ENCODE measurements at places on chromosomes 13 and 19. TPM values are rescaled to one million over a fixed set of nuclear protein-coding genes. Genes with fewer than 3 reads are reported as not detected.

IGSF23 gene
- not detected for total RNA-seq

NPHS1 gene
- not detected for total RNA-seq

COL4A2 gene
- 1,333 TPM for total RNA-seq

FFAR2 gene
- total RNA-seq = 2.4 TPM

FCHO1 gene
- total RNA-seq = 2.6 TPM

PSMC4 gene
- total RNA-seq = 85.5 TPM

DMRTC2 gene
- not detected for total RNA-seq

LIM2 gene
- not detected for total RNA-seq

KIR2DL1 gene
- total RNA-seq = not detected

LPAR2 gene
- total RNA-seq = 5.8 TPM

YJEFN3 gene
- 3.1 TPM for total RNA-seq

KCNC3 gene
- total RNA-seq = 1.6 TPM

PRR36 gene
- not detected for total RNA-seq

OR7A5 gene
- not detected for total RNA-seq

PLVAP gene
- 293 TPM for total RNA-seq

ZNF568 gene
- total RNA-seq = 9.1 TPM

VSTM2B gene
- total RNA-seq = not detected

PRSS57 gene
- not detected for total RNA-seq

ZNF816 gene
- 4.8 TPM for total RNA-seq

FAAP24 gene
- 0.84 TPM for total RNA-seq

All from mesenteric fat pad (tissue), 1 donor.